ENCODE measurements at places on chromosomes 1 and 21.

- ATAC-seq = no peak
These were observed 459.5 kb upstream of the CXADR start for GRCh38 chr21:17053321-17053720.

- peak; percentile 86 for ATAC-seq
These were observed 46.0 kb upstream of the MACF1 start for GRCh38 chr1:39158327-39159086.

DNA sequence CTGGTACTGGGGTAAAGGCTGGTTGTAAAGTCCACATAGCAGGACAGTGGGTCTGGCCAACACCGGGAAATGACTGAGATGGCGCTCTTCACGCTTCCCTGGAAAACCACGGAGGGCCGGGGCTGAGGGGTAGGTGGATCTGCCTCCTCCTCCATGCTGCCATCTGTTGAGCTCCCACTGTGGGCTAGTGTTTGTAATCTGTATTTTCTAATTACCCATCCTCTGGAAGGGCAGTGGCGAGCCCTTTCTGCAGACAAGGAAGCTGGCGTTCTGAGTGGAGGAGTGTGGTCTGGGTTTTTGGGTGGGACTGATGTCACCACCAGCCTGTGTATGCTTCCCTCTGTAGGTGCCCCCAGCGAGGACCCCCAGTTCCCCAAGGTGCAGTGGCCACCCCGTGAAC is 34.1 kb upstream of the LHX4 start:
- no peak for ATAC-seq

GRCh38 chr1:203422656-203423055 is 53.0 kb upstream of the PRELP start:
- ATAC-seq = no peak

DNA sequence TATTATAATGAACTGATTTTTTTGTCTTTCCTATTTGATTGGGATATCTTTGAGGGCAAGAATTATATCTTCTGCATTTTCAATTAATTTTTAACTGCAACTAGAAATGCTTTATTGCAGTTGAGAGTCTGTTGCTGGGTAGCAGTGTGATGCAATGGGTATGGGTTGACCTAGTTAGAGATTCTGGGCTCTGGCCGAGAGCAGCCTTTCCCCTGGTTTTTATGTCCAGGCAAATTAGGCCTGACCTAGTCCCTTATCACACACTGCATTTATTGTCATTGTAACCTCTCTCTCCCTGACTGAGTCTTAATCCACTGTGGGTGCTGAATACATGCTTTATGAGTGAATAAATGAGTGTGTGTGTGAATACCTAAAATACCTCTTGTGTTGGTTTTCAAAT is 206.4 kb upstream of the PTGFR start:
- ATAC-seq = no peak

DNA sequence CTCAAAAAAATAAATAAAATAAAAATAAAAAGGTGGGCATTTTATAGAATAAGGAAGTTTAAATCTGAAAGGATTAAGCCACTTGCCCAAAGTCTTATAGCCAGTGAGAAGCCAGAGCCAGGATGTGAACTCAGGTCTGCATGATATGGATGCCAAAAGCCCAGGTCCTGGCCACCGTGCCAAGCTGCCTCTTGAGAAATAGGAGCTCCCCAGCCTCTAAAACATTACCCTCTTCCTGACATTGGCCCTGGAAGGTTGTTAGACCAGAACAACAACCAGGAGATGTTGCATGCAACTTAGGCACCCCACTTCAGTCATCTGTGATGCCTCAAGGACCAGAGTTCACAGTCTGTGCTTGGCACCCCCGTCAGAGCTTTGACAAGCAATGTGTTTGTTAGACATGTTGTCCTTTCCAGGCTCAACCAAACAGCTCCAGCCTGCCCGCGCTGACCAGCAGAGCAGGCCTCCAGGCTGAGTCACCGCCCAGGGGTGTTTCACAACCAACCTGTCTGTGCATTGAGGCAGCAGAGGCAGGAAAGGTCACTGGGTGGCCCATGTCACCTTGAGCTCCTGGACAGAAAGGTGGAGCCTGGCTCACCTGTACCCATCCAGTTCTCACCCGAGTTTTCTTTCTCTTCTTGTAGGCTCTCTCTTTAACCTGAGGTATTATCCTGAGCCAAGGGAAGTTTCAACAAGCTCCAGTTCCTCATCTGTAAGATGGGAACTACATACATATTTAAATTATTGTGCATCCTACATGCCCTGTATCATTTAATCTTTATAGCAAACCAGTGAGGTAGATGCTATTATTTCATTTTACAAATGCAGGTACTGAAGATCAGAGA is 14.9 kb upstream of the MED18 start:
- no peak for ATAC-seq

DNA sequence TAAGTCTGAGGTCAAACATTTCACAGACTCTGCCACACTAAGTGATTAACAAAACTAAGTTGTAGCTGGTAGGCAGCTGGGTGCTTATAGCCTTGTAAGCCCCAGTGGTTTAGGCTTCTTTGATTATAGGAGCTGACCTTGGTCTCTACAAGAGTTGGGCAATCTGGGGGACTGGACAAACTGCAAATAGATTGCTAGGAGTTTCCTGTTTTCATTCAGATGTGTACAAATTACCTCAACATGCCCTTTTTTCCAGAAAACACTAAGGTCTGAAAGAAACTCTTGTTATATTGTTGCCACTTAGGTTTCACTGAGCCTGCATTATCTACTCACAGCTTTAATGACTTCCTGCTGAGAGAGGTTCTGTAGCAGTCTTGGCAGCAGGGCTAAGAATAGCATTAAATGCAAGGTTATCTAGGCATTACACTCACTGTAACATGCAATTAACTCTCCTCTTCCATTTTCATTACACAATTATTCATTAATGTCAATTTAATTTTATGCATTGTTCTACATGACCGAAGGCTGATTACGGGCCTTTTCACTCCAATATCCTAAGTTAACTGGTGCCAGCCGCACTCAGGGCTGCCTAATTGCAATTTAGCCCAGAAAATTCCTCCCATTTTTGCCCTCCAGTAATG is 314.0 kb downstream of the LMO4 start:
- ATAC-seq = peak; percentile 34

GRCh38 chr1:31901838-31902509 is 36.2 kb downstream of the PTP4A2 start:
- ATAC-seq = no peak

GRCh38 chr1:100217834-100218233 is 31.8 kb downstream of the DBT start:
- ATAC-seq = no peak

- ATAC-seq = no peak
These were observed 3.8 kb downstream of the MASP2 start for GRCh38 chr1:11042995-11043874.

GRCh38 chr1:193241132-193241827 is 54.9 kb upstream of the B3GALT2 start:
- no peak for ATAC-seq

DNA sequence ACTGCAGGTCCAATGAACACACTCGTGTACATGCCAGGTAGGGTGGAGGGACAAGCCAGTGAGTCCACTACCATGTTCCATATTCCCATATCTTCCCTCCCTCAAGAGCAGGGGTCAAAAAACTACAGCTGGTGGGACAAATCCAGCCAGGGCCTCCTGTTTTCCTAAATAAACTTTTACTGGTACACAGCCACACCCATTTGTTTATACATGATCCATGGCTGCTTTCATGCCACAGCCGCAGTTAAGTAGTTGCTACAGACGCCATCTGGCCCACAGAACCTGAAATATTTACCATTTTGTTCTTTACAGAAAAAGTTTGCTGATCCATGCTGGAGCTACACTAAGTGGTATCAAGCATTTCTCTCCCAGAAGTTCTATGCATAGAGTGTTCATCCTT is 42.4 kb downstream of the CASQ2 start:
- no peak for ATAC-seq

GRCh38 chr1:107009281-107009680 is 47.2 kb upstream of the PRMT6 start:
- ATAC-seq = no peak

DNA sequence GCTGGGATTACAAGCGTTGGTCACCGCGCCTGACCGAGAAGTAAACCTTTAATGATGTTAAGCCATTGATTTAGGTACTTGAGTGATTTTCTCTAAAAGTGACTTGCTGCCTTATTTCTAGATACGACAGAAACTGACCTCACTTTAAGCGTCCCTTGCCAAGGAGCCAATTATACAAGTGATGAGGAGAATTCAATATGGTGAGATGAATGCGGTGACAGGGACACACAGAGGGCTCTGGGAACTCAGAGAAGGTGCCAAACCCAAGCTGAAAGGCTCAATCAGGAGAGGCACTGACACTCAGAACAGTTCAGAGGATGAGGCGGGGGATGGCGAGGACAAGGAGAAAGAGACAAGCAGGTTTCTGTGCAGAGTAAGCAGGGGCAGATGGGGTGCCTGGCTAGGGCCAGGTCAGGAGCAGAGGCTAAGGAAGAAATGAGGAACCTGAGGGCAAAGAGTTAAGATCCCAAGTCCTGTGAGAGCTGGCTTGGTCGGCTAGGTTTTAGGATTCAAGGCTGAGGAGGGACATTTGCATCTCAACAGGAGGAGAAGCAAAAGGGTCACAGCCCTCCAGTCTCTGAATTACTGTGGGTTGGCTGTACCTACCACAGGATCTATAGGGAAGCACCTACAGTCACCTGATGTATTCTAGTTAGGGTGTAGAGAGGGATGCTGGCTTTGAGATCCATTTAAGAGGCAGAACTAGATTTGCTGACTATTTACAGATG is 83.2 kb upstream of the USP24 start:
- ATAC-seq = no peak
